MM.1S (cell line): ENCODE measurements at places on chromosomes 3 and 15.

GRCh38 chr3:17501745-17502144 is 240.7 kb downstream of the TBC1D5 start:
- no peak for DNase-seq

DNA sequence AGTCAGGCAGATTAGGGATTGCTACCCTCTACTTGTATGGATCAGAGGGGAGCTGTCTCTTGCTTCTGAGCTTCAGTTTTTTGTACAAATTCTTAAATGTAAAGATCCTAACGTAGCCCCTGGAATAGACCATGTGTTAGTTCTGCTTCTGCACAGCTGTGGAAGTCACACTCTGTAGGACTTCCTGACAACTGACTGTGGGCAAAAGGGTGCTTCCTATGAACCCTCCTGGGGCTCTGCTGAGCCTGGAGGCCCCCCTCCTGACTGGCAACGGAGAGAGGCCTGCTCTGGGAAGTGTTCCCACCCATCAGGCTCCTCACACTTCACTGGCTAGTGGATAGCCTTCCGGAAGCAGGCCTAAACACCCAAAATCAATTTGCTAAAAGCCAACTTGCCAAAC is 131.0 kb downstream of the RPLP1 start:
- no peak for DNase-seq

DNA sequence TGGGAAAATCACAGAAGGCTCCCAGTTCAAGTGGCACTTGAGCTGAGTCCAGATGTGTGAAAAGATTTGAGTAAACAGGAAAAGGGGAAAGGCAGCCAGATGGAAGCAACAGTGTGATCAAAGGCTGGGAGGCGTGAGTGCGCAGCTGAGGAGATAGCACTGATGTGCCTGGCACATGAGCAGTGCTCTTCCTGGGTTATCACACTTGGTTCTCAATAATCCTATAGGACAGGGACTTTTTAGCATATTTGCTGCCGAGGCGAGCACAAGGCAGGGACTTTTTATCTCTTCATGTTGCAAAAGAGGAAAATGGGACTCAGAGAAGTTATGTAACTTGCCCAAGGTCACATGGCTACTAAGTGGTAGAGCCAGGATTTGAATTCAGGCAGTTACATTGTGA is 39.6 kb downstream of the CORO2B start:
- DNase-seq, result no peak

- DNase-seq, result peak; percentile 63
Measured at GRCh38 chr3:99172736-99173657, 271.5 kb upstream of the DCBLD2 start.

- peak; percentile 60 for DNase-seq
Measured at GRCh38 chr3:62632510-62633294, 242.5 kb downstream of the CADPS start.

- no peak for DNase-seq
Measured at GRCh38 chr3:72347819-72348319, 500.4 kb downstream of the SHQ1 start.

DNA sequence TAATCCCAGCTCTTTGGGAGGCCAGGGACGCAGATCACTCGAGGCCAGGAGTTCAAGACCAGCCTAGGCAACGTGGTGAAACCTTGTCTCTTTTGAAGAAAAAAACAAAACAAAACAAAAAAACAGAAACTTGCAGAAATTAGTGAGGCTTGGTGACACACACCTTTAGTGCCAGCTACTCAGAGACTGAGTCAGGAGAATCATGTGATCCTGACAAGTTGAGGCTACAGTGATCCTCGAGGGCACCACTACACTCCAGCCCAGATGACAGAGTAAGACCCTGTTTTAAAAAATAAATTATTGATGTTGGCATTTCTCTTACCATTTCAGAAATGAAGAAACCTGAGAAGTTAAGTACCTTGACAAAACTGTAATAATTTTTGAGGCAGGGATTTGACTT is 44.6 kb upstream of the CCNB2 start:
- no peak for DNase-seq

DNA sequence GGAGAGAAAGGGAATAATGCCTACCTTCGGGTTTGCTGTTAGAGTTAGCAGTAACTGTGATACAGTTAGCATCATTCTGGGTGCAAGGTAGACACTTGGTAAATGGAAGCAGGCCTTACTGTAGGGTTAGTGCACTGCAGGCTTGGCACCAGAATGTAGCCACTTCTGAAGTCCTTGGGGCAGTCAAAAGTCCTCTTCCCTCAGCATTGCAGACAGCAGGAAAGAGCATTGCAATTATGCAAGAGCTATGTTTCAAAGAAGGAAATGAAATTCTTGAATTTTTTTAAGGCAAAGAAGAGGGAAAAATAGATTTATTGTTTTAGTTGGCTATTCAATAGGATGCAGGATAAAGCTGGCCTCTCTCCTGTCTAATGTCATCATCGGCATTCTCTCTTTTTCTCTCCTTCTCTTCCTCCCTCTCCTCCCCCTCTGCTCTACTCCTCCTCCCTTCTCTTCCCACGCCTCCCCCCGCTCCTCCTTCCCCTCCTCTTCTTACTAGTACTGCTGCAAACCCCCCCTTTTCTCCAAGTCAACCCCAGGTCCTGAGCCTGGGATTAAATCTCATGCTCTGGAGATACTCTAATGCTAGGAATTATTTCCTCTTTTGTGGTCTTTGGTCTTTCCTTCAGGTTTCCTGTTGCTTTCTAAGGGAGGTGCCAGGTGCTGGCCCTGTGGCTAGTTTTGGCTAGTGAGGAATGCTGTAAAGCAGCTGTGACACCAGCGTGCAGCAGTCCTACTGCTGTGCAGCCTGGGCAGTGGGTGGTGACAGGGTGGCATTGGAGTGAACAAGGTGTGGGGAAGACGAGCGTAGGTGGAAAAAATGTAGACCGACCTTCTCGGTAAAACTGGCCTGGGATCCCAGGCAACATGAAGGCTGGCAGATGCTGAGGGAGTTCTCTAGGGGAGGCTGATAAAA is 21.7 kb downstream of the EEFSEC start:
- no peak for DNase-seq

- DNase-seq, result no peak
Measured at GRCh38 chr3:80043226-80043625, 275.4 kb upstream of the ROBO1 start.

GRCh38 chr3:51379301-51379700 is 5.8 kb upstream of the MANF start:
- no peak for DNase-seq

DNA sequence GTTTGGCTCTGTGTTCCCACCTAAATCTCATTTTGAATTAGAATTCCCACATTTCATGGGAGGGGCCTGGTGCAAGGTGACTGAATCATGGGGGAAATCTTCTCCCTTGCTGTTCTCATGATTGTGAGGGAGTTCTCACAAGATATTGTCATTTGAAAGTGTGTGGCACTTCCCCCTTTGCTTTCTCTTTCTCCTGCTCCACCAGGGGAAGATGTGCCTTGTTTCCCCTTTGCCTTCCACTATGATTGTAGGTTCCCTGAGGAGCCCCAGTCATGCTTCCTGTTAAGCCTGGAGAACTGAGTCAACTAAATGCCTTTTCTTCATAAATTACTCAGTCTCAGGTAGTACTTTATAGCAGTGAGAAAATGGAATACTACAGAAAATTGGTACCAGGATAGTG is 157.2 kb upstream of the TPRG1 start:
- DNase-seq, result no peak

DNA sequence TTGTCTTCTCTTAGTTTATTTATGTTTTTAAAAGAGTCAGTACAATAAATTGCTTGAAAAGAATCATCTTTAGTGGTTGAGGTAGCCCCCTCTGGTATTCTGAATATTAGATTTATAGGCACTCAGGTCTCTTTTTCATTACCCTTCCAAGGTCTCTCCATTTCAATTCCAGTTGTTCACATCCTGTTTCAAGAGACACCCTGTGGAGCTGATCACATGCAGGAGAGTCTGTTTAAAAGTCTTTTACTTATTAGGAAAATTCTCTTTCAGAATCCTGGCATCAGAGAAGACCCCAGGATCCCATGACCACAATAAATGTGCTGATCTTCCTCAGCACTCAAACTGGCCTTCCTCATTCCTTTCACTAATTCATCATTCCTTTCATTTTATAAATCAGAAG is 195.7 kb downstream of the ZIC4 start:
- no peak for DNase-seq

- no peak for DNase-seq
Measured at GRCh38 chr3:195207731-195208130, 63.2 kb downstream of the XXYLT1 start.

GRCh38 chr15:97482521-97482920 is 478.0 kb upstream of the ARRDC4 start:
- DNase-seq, result no peak

DNA sequence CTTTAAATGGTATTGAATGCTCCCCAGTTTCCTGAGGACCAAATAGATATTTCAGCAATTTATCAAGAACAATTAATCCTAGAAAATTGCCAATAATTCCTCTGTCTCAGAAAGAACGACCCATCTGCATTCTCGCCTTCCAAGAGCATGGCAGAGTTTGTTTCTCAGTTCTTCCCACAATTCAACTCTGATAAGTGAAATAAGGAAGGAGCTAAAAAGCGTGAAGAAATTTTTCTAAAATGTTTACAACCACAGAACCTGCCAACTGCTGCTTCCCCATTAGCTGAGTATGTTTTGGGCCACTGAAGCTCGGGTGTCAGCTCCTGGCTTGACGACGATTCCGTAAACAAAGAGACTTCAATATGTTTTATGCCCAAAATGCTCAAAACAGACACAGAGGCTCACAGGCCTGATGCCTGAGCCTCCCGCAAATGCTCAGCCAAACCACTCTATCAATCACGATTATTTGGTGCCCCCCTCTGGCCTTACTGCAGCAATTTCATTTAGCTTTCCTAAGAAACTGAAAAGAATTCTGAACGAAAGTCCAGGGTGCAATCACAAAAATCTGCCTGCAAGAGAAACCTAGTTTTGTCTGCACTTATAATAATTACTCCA is 259.2 kb upstream of the CCDC54 start:
- DNase-seq, result peak; percentile 7

DNA sequence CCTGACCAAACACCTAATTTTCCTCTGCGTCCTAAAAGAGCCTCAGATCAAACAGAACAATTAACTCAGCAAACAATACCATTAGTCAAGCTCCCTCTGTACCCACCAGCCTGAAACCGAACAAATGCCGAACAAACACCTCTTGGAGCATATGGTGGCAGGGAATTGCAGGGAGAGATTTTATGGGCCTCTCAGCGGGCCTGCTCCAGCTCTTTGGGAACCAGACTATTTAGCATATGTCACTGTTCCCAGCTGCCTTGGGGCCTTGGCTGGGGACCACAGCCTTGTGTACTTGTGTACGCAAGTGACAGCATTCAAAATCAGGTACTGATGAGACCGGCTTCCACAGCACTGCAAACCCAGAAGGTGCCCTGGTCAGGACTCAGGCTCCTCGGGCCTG is 388.8 kb upstream of the PPP2R3A start:
- no peak for DNase-seq

DNA sequence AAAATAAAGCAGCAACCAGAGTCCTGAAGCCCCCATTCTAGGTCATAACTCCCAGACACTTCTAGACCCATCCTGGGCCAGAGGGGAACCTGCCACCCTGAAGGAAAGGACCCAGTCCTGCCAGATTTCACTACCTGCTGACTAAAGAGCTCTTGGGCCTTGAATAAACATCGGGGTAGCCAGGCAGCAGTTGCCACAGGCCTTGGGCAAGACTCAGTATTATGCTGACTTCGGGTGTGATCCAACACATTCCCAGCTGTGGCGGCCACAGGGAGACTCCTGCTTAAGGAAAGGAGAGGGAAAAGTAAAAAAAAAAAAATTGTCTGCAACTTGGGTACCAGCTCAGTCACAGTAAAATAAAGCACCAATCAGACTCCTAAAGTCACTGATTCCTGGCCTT is 23.8 kb downstream of the NEDD4 start:
- DNase-seq, result no peak

GRCh38 chr3:125212091-125212508 is 448 bp downstream of the SLC12A8 start:
- DNase-seq, result no peak

DNA sequence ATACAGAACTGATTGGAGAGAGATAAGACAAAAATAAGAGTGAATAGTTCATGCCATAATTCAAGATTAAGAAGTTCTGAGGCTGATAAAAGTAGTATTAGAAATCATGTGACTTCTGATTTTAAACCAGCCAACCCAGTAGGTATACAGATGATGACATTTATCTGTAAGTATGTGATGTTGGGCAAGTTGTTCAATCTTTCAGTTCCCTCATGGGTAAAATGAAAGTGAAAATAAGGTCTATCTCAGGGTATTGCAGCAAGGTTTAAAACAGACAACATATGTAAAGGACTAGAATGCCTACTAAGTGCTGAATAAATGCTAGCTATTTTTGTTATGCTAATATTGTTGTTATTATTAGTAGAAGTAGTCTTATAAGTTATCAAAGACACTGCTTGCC is 1055.7 kb downstream of the NAALADL2 start:
- peak; percentile 61 for DNase-seq

DNA sequence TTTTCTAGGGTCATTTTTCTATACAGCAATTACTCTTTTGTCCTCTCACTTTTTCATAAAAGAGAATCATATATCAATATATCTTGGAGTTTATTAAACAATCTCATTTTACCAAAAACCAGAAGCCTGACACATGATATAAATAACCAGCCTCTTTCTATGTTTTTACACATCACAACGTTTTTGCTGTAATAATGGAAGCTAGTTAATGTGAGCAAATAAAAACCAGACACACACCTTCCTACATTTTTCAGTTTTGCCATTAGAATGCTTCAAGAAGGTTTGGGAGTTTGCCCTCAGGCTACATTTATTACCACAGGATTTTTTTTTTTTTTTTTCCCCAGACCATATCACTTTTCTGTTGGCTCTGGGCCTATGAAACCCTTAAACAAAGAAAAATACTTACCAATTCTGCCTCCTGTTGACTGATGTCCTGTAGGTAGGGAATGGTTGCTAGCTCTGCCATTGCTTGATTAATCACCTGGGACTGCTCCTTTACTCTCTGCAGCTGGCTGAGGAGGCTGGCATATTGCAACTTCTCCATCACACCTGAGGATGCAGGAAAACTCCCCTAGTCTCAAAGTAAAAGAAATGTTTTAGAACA is 165.5 kb downstream of the ECT2 start:
- DNase-seq, result no peak

- peak; percentile 22 for DNase-seq
Measured at GRCh38 chr15:34329006-34329405, 8.6 kb downstream of the SLC12A6 start.

DNA sequence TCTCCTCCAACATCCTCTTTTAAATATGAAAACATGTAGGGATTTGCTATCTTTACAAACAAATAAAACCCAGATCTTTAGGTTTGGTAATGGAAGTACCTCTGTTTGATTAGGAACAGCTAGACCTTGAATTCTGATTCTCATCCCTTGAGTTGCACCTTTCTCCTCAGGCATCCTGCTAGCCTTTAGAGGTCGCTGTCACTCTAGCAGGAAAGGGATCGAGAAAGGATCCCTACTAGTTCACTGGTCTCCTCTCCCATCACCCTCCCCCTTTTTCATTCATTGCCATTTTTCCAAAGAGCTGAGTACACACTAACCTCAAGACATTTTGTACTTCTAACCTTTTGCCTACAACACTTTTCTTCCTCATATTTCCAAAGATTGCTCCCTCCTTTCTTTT is 569.8 kb downstream of the RBMS3 start:
- DNase-seq, result no peak

GRCh38 chr3:149933858-149934257 is 36.8 kb downstream of the PFN2 start:
- DNase-seq, result peak; percentile 48
